ENCODE measurements at places on chromosomes 3 and 15. TPM values are rescaled to one million over a fixed set of nuclear protein-coding genes. Genes with fewer than 3 reads are reported as not detected.
A peak's percentile ranks its signal among the peaks of the same experiment; 100 is the strongest.

GRCh38 chr15:63582718-63583426 lies 14.3 kb upstream of the FBXL22 start:
- DNase-seq = no peak

The RAB6B gene
- 1.3 TPM for total RNA-seq

The OXTR gene
- total RNA-seq = 0.22 TPM

GRCh38 chr15:90979582-90979981 lies 14.8 kb downstream of the PRC1 start:
- DNase-seq = no peak

- DNase-seq = no peak
Observed at GRCh38 chr15:67319961-67320360, 65.4 kb downstream of the IQCH start.

DNA sequence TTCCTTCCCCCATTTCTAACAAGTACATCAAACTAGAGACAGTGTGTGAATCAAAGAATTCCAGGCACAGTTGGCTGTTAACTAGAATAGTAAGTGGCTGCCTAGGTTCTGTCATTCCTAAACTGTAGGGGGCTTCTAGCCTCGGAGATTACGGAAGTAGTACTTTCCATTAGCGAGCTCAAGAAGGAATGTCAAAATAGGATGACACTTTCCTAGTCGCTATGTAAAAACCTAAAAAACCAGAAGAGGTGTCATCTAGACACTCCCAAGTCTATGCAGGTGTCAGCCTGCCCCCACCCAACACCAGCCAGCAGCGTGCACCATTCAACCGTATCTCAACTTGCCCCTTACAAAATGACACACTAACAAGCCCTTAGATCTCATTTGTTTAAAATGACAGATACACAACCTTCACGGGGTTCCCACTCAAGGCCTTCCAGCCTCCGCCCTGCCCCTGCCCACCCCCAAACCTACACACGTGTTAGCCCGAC lies 874 bp downstream of the INO80 start:
- no peak for DNase-seq

The USP4 gene
- 78.0 TPM for total RNA-seq

- DNase-seq = no peak
Observed at GRCh38 chr3:154122912-154123559, 1.8 kb downstream of the ARHGEF26 start.

DNA sequence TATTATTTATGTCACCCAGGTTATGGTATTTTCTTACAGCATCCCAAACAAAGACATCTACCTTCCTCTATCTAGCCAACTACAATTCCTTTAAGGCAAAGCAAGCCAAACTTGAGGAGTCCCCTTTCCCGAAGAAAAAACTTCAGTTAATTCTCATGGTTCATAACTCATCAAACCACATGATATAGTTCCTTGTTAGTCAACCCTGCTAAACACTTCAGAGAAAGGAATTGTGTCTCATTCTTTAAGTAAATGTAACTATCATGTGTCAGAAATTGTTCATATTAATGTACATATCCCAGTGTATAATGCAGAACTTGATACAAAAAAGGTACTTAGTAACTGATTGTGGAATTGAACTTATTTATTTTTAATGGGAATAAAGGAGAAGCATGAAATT lies 44.4 kb downstream of the ST3GAL6 start:
- no peak for DNase-seq

DNA sequence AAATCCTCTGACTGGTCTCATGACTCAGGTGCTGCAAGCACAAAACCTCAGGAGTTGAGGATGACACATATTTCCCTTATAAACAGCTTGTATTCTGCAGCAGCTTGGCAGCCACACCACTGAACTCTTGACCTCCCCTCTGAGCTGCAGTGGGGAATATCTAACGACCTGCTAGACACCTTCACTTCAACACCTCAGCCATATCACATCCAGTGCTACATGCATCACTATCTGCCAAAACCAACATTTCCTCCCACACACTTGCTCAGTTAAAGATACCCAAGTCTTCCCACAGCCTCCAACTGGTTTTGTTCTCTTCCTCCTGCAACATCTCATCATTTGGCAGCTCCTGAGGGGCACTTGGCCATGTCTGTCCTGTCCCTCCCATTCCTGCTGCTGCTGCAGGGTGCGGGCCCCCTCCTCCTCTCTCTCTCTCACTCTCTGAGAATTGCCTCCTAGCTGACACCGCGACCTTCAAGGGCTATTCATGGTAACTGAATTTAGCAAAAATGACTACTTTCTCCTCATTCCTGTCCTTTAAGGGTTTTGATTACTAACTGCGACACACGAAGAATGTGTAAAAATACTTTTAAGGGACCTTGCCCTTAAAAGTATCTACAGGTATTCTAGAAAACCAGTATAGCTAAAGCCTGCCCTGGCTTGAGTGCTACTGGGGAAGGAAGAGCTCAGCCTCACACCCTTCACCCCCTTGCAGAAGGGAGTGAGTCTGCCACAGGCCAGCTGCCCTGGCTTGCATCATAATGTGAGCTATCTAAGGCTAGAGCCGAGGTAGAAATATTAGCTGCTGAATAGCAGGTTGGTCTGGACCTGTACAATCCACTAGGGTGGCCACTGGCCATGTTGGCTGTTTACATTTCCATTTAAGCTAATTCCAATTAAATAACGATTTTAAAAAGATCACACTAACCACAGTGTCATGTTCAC lies 5.0 kb upstream of the CCR9 start:
- DNase-seq = peak; percentile 44

The DNAH12 gene
- total RNA-seq = 0.08 TPM

Measured in CD8-positive, alpha-beta T cell (primary cell).